ENCODE measurements at places on chromosomes 11 and 22. TPM values are rescaled to one million over a fixed set of nuclear protein-coding genes. Genes with fewer than 3 reads are reported as not detected.

The PHETA2 gene
- 4.2 TPM for total RNA-seq

The PRR33 gene
- total RNA-seq = 5.8 TPM

The CASP5 gene
- total RNA-seq = not detected

DNA sequence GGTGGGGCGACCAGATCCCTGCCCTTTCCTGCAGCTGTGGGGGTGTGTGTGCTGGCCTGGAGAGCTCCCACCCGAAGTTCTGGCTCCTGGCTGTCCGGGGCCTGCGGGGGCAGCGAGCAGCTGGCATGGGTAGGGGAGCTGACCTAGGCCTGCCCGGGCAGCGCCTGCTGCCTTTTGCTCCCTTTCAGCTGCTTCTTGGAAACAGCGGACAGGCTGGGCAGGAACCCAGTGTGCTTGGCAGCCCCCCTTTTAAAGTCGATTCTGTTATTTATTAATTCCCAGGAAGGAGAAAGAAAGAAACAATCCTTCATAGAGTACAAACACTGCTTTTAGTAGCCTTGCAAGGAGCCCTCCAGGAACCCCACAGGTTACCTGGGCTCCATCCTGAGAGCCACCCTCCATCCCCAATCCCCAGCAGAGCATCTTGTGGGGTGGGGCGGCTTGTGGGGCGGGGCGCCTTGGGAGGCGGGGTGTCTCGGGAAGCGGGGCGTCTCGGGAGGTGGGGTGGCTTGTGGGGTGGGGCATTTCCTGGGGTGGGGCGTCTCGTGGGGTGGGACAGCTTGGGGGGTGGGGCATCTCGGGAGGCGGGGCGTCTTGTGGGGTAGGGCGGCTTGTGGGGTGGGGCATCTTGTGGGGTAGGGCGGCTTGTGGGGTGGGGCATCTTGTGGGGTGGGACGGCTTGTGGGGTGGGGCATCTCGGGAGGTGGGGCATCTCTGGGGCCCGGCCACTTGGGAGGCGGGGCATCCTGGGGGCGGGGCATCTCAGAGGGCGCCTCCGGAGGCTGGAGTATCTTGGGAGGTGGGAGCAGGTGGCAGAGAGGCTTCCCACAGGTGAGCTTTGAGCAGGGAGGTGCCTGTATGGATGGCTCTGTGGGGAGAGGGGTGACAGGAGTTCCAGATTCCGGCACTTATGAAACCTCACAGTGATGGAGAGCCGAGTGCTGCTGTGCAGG, 7.0 kb downstream of the CD81 start:
- peak; percentile 52 for DNase-seq

DNA sequence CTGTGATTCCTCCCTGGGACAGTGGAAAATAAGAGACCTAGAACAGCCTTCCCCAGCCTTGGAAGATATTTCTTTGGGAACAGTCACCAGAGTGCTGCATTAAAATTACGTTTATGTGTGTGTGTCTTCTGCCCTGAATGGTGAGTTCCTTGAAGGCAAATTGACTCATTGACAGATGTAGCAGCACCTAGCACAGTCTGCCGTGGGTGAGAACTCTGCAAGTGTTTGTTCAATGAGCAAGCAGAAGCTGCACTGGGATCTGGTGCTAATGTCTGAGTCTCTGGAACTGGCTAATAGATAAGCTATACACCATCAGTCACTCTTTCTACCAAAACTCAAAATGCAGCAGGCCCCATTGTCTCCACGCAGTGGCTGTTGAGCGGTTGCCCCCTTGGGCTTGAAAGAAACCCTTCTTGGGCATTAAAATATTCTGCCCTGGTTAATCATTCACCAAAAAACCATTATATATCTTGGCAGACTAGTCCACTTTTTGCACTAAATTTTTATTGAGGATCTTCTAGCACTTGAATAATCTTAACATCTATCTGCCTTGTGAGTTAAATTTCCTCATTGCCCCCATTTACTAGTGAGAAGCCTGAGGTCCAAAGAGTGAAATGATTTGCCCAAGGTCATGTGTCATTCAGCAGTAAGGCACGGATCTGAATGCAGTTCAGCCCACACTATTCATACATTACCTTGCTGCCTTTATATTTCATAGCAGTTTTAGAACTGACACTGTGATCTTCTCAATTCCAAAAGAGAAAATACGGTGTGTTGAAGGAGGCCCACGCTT, 87.8 kb upstream of the GALNT18 start:
- DNase-seq = no peak

Measured in Right ventricle myocardium superior (tissue), 1 donor.